ENCODE measurements at places on chromosomes 6 and 20.

DNA sequence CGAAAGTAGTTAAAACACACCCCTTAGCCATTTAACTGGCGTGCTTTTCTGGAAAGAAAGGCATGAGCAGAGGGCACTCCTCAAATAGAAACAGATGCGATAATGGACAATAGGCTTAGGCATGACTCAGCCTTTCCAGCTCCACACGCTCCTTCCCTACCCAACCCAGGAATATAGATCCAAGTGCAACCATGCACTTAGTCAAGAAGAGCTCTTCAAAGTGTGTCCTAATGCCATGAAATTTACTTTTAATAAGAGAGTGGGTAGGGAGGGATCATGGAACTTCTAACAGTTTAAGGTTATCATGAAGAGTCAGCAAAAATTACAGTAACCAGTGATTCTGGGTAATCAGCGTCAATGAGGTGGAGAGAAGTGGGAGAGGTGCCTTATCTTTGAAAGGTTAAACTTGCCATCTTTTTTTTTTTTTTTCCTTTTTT, 2.4 kb upstream of the EFHC1 start:
- no peak for DNase-seq

DNA sequence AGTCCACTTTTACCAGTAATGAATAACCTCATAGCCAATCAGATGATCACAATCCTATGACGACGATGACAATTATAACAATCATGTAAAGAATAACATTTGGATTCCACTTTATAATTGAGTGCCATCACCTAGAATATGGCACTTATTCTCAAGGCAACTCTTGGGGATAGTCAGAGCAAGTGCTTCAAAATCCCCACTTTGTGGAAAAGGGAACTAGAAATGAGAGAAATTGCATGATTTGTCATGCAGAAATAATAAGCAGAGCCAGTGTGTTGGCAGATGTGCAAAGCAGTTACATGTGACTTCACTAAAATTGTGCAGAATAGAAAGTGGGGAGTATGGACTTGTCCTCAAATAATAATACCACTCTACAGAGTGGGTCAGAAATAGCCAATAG, 41.3 kb downstream of the FRK start:
- DNase-seq = no peak

DNA sequence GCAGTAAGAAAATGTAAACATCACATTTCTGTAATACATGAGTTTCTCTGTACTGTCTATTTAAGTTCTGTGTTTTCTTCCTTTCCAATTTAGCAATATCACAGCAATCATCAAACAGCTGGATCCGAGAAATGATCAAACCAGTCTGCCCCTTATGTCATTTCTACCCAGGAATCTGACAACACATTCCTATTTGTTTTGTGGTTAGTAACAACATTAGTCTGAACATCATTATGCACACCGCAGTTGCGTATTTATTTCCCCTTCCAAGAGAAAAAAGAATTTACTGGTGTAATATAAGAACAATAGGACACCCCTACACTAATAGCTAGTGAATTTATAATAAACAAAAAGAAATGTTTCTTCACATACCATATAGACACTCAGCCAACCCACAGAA, 179.5 kb downstream of the BTBD9 start:
- no peak for DNase-seq

- DNase-seq = no peak
These were observed 57.0 kb upstream of the XRN2 start for GRCh38 chr20:21246161-21246560.

DNA sequence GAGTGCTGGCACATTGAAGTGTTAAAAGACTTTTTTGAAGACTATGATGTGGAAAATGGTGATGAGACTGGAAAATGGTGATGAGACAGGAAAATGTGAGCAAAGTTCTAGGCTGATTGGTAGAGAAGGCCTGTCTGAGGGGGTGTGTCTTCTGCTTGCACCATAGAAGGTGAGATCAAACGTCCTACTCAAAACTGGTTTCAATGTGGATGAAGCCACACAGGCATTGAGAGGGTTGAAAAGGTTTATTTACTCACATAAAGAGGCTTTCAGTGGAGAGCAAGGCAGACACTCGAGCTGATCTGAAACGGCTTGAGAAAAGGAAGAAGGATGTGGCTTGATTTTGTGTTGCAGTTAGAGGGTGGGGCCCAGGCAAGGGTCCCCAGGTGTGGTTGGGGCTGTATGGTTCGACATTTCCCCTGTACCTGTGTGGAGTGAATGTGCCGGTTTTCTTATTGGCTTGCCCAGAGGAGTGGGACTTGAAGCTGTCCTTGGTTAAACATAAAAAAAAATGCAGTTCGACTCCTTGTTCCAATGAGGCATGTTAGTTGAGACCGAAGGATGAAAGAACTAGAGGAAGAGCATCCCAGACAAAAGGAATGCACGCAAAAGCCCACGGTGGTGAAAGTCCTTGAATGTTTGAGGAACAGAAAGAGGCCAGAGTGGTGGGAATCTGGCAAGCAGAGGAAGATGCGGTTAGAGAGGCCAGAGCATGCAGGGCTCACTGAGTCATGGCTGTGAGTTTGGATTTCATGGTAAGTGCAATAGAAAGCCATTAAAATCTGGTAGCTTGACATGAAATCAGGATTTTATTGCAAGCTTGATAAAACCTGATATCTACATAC, 172.3 kb downstream of the EPM2A start:
- no peak for DNase-seq

DNA sequence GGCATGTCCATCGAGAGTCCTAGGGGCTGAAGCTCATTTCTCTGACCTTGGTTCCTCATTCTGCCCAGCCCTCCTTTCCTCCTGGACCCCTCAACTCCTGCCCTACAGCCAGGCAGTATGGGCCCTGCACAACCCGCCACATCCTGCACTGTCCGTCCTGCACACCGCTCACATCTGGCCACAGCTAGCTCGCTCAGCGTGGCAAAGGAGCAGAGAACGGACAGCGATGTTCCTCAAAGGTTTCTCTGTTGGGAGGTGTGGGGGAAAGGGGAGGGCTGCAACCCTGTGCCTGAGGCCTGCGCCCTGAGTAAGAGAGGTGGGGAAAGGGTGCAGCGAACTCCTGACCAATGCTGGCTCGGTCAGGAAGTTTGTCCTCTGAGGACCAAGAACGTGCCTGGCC, 90.1 kb downstream of the PXDC1 start:
- no peak for DNase-seq

DNA sequence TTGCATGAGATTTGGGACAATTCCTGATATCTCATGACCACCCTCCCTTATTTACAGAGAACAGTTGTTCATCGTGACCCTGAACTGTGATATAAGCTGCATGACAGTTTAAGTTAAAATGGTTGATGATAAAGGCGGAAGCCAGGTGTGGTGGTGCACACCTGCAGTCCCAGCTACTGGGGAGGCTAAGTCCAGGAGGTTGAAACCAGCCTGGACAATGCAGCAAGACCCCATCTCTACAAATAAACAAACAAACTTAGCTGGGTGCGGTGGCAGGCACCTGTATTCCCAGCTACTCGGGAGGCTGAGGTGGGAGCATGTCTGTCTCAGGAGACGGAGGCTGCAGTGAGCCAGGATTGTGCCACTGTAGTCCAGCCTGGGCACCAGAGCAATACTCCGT, 24.1 kb downstream of the COL20A1 start:
- DNase-seq = no peak

DNA sequence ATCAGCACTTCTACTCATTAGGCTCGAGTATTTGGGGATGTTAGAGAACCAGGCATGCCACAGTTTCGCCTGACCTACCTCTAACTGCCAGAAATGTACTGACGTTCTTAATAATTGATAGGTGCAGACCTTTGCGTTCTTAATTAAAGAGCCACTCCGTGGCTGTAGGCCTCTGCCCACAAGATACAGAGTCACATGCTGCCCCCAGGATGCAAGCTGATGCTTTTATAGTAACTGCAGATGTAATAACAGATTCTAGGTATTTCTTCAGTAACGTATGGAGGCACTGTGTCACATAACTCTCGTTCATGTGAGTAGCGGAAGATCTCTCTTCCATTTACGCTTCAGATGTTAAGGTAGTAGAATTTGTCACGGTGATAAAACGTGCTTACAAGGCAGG, 113.2 kb downstream of the RPP40 start:
- no peak for DNase-seq

DNA sequence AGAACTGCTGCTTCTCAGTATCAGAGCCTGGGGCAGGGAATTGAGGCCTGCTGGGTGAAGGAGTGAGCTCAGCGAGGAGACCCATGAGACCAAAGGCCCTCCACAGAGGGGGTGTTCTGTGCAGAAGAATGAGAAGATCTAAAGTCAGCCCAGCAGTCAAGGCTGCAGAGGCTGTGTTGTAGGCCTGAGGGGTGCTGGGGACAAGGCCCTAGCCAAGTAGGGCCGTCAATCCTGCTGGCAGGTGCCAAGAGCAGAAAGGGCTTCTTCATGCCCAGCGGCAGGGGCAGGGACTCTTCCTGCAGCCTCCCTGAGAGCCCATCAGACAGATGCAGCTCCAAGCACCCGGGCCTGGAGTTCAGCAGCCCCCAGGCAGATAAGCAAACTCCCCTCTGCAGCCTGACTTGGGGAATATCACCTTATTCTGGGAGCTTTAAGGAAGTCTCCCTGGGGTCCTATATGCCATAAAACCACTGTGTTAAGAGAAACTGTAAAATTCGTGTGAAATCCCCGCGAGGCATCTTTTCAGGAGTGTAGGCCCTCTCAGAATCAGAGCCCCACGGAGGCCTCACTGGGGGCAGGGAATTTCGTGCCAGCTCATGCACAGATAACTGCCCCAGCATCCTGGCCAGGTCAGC, 9.0 kb downstream of the CCDC167 start:
- DNase-seq = no peak

DNA sequence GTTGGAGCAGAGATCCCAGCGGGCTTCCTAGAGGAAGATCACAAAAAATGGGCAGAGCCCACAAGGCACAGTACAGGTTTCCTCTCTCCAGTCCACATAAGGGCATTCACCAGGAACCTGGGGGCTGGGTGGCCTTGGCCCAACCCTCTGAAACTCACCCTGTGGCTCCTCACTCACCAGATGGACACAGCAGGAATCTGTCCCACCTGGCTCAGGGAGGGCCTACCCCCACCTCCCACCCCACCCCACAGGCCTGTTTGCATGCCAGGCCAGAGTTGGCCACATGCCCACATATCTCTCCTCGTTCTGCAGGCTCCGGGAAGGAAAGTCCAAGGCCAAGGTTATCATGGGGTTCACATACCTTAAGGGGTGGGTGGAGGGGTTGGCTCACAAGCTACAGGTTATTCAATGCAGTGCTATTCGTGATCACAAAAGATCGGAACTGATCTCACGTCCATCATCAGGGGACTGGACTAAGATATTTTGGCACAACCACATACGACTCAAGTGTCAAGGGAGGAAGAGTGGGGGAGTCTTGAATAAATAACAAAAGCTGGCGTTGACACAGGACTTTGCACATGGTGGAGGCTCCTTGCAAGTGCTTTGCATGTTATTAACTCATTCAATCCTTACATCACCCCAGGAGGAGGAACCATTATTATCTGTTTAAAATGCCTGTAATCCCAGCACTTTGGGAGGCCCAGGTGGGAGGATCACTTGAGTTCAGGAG, 13.0 kb downstream of the RIPOR3 start:
- DNase-seq = no peak

GRCh38 chr20:51608061-51608460, 65.5 kb upstream of the NFATC2 start:
- no peak for DNase-seq

DNA sequence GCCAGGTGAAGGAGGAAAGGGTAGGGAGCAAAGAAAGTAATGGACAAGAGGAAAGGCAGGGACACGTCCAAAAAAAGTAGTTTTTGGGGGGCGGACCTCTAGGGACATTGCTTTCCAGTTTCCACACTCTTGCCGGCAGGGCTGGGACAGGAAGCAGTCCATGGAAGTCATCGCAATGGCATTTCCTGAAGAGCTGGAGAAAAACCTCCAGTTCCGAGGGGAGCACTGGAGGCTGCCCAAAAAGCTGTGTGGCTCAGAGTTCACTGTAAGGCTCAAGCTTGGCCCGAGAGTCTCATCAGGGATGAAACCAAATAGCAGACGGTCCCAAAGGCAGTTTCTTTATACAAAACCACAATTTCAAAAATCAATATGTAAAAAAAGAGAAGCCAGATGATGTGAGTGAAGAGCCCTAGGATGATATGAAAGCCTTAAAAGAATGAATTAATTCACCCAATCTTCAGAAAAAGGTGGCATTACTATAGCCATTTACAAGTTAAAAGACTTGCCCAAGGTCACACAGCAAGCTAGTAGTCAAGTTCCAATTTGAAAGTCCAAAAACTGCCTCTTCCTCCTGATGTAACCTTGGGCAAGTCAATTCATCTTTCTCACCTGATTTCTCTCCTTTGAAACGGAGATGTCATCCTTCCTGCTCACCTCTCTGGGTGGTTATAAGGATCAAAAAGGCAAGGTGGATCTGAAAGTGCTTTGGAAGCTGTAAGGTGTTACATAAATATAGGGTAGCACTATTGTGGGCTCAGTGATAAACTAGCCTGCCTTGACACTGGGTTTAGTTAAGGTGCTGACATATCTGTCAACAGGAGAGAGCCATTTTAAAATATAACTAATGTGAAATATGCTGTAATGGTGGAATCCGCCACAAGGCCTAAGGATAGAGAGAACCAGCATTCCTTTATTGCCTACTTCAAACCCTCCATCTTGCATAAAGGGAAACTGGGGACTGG, 9.1 kb downstream of the BCL2L1 start:
- no peak for DNase-seq

DNA sequence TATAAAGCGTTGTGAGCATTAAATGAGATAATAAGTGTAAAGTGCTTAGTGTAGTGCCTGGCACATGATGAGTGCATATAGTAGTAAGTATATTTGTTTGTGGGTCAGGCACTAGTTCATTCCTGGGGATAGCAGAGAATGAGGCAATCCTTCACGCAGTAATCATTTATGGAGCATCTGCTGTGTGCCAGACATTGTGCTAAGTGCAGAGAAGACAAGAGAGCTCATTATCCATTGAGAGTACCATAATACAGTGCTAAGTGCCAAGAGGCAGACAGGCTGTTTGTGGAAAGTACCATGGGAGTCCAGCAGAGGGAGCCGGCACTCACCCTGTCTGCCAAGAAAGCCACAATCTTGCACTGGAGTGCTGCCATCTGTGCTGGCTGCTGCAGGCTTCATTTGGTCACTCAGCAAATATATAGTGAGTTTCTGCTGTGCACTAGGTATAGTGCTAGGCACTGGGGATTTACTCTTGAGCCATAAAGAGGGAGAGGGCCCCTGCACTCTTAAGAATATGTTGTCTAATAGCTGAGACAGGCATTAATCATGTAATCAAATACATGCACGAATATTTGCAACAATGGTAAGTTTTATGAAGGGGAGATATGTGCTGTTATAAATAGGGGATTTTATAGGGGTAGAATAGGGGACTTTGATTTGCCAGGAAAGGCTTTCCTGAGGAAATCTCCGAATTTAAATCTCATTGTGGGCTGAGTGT, 12.9 kb upstream of the MROH8 start:
- peak; percentile 80 for DNase-seq

DNA sequence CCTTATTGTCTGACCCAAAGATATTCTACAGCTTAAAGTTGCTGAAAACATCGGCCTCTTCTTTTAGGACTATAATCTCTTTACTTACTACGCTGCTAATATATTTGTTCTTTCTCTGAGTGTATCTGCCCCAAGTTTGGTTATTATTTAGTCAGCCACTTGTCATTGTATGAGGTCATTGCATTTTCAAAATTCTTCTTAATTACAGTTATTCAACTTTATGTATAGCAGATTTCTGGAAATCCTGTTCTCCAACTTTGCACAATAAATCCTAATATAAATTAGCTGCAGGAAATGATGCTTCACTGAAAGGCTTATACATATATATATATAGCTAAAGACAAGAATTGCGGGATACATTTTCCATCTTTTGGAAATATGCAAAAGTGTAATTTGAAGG, 88.5 kb upstream of the HIVEP1 start:
- DNase-seq = no peak
